Large intestine (tissue), 12 donors: ENCODE measurements at places on chromosomes 4 and X. TPM values are rescaled to one million over a fixed set of nuclear protein-coding genes. Genes with fewer than 3 reads are reported as not detected.

The PABPC4L gene
- polyA plus RNA-seq = 3.1 TPM

The SMIM20 gene
- polyA plus RNA-seq = 49.0 TPM

The MAGEB10 gene
- not detected for polyA plus RNA-seq

The ATP1B4 gene
- polyA plus RNA-seq = 0.45 TPM

The FGG gene
- 40.5 TPM for polyA plus RNA-seq

DNA sequence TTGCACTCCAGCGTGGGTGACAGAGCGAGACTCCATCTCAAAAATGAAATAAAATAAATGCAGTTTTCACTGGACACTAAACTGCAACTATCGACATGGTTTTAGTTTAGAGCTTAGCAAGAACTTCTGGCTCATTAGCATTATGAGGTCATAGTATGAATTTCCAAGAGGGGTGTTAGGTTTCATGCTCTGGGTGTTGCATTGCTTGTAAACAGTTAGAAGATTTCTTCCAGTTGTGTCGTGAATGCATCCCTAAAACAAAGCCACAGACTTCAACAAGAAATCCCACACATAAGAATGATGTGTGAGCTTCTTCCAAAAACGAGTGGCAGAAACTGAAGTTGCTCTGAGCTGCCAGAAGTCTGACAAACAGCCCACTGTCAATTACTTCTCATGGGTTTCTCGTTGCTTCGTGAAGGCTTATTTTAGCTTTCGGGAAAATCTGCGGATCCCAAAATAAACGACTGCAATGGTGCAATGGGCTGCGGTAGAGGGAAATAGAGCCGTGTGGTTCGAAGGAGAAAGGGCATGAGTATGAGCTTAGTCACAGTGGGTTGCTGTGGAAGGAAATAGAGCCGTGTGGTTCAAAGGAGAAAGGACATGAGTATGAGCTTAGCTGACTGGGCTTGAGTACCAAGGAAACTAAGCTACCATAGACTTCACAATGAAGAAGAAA is 354.9 kb downstream of the DHRSX start:
- no peak for DNase-seq

- no peak for DNase-seq
Measured at GRCh38 chr4:48173056-48173991, 39.3 kb upstream of the TXK start.

DNA sequence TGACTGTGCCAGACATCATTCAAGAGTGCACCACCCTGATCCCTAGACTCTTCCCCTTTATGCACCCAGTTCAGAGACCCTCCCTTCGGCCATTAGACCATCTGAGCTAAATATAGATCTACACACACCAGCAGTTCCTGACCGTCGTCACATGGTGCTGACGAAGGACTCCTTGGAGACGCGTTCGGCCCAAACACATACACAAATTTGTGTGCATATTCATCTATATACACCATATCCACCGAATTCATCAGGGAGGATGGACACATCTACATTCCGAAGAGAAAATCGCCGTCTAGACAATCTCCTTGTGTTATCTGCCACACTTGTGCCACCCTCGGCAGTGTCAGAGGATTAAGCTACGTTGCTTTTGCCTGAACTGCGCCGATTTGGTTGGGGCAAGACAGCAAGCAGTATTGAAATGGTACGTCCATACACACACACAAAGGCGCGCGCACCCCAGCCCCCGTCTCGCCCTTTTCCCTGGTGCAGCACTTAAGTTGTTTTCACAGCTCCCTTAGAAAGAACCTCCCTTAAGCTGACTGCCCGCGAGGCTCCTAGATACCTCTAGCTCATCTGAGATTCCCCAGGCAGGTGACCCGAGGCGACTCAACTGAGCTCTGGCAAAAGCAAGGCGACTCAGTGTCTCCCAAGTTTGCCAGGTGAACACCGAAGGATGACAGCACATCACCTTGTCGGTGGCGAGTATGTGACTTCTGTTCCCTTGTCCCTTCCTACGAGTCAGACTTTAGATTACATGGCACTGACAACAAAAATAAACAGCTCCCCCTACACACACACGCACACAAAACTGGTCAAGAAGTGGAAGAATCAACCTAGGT is 1.0 kb downstream of the RASGEF1B start:
- DNase-seq = peak; percentile 87

DNA sequence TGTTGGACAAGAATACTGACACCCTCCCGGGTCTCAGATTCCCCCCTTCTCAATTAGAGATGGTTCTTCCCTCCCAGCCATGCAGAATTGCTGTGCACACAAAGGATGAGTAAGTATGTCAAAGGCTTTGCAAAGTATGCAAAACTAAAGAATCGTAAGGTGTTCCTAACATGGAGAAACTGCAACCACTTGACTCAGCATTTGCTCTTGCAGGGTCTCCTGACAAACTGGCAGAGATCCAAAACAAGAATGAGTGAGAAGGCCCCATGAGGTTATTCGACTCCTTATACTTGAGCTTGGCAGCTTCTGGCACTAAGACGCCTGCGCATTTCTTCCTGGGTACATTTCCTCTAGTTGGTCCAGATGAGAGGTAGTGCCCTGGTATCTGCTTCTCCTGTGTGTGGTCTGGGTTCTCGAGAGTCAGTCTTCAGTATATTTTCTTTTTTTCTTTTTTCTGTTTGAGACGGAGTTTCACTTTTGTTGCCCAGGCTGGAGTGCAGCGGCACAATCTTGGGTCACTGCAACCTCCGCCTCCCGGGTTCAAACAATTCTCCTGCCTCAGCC is 8.2 kb downstream of the FAM184B start:
- no peak for DNase-seq

DNA sequence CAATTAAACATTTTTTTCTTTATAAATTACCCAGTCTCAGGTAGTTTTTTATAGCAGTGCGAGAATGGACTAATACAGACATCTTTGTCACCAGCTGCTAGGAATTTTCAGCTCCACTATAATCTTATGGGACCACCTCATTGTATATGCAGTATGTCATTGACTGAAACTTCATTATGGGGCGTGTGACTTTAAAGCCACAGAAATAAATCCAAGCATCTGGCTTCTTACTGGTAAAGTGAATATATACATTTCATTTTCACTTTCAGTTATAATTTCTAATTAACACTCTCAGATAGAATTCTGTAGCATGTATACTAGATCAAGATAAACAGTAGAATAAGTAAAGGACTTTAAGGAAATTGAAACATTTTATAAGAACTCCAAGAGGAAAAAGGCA is 21.9 kb downstream of the IL15 start:
- DNase-seq = no peak

DNA sequence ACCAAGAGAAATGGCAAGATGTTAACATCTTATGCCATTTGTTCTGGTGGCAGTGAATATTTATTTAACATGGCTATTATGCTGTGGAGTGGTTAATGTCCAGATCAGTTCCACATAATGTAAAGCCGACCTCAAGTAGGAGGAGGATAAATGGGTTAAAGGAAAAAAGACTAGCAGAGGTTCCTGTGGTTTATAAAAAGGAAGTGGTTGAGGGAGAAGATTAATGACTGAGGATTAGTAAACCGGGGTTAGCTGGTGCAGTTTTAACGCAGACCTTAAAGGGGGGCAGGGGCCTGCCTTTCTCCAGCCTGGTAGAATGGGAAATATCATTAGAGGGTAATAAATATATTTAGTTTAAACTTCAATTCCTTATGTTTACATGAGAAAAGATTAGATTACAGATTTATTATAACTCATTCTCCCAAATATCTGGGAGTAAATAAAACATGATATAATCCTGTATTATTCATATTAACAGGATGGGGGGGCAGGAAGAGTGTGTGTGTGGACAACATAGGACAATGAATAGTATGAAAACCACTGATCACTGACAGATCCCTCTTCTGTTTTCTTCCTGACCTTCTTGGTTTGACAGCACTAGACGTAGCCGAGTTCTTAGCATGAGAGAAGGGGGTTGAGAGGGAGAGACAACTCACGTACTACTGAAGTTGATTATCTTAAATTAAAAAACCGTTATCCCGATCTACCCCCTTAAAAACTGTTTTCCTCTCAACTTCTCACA is 124.1 kb upstream of the LIMCH1 start:
- DNase-seq = no peak

DNA sequence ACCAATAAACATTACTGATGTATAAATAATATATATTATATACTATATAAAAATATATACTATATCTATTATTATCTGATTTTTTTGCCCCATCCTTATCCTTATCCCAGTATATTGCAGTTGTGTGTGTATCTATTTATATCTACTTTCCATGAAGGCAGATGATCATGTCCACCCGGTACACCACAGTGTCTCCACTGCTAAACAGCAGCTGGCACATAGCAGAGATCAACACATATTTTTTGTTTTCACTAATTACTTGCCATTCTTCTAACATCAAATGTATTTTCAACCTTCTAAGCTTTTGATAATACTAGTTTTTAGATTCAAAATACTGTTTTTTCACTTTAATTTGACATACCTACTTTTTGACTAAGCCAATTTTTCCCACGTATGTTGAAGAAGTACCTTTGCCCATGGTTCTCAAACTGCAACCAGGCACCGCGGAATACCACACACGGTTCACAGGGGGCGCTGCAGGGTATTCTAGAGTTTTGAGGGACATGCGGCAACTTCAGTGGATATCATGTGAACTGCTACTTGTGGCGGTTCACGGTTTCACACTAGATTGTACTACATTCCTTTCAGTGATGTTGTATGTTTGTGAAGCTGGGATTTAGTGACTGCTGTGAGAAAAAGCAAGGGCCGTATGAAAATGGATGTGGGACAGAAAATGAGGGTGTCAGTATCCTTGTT is 182.5 kb upstream of the NPY2R start:
- peak; percentile 36 for DNase-seq

DNA sequence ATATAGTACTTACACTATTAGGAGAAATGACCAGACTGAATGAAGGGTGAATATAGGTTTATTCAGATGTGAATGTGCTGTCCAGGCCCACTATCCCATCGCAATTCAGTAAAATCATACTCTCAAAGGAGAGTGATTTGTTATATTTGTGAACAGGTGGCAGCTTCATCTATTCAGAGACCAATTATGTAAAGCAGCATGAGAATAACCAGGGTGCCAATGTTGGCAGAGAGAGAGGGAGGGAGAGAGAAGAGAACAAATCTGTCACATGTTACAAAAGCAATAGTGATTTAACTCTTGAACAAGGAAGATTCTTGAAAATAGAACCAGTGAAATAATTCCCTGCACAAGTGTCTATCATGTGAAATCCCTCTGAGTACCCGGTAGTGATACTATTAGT is 38.9 kb upstream of the TLL1 start:
- no peak for DNase-seq

DNA sequence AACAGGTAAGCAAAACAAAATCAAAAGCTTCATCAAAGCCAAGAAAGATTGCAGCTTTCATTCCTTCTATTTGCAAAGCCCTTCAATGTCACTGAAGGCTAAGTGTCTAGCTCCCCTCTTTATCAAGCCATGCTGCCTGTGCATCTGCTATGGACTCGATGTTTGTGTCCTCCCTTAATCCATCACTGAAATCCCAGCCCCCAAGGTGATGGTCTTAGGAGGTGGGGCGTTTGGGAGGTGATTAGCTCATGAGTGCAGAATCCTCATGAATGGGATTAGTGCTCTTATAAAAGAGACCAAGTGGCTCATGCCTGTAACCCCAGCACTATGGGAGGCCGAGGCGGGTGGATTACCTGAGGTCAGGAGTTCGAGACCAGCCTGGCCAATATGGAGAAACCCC is 6.9 kb upstream of the TRIM2 start:
- DNase-seq = no peak

DNA sequence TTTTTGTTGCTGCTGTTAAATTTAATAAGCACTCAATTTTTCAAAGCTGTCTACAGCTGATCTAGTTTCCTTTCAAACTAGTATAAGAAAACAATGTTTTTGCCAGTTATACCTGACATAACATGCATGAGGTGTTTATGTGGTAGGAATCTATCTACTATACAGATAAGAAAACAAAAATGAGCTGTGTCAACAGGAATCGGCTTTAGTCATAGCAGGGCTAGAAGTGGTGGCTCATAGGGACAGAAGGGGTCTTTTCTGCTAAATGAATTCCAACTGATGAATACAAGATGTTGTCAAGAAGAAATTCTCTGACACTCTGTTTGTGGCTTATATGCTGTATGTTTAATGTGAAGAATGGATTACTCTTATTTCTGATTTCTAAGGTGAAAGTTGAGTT is 55.7 kb upstream of the CLNK start:
- DNase-seq = no peak
